ENCODE measurements at places on chromosomes 4 and X.

DNA sequence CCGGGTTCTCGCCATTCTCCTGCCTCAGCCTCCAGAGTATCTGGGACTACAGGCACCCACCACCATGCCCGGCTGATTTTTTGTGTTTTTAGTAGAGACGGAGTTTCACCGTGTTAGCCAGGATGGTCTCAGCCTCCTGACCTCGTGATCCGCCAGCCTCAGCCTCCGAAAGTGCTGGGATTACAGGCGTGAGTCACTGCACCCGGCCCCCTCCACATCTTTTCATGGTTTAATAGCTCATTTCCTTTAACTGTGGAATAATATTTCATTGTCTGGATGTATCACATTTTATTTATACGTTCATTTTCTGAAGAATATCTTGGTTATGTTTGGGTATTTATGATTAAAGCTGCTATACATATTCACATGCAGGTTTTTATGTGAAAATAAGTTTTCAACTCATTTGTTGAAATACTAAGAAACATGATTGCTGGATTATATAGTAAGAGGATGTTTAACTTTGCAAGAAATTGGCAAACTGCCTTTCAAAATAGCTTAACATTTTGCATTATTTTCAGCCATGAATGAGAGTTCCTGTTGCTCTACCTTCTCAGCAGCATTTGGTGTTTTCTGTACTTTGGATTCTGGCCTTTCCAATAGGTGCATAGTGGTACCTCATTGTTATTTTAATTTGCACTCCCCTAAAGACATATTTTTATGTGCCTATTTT, 591.9 kb downstream of the TECRL start:
- DNase-seq: no peak

GRCh38 chr4:8158710-8159536, at the start of gene ABLIM2:
Gene ABLIM2 (minus strand): TSS chr4:8158813. CDS start chr4:8158689, 124 bp downstream.
- DNase-seq: peak; percentile 91

DNA sequence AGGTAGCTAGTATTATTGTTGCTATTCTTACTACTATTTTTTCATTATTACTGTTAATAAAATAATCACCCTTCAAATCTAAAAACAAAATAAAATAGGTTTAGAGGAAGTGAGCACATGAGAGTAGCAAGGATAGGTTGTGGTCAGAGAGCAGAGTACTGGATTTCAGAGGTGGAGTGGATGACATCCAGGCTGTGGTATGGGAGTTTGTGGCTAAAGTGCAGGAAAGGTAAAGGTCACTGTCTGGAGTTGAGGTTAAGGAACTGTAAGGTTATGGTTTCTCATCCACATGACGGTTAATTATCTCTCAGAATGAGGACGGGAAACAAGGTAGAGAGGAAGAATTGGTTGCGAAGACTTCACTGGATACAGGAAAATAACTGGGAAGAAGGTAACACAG, 27.7 kb downstream of the STEEP1 start:
- DNase-seq: no peak

- no peak for DNase-seq
Measured at GRCh38 chr4:107452717-107453630, 267.1 kb downstream of the PAPSS1 start.

DNA sequence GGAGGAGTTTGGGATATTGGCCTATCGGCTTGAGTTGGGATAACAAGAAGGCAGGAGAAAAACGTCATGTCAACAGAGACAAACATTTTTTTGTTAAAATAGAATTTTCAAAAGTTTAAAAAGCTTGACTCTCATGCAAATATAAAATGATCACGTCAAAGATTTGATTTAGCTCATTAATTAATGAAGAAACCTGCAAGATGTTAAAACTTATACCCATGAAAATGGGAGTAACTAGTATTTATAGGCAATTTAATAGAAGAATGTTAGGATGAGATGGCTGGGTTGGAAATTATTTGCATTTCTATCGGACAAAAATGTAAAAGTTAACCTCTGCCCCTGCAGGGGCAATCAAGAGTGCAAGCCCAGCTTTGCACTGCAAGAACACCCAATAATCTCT, 184.6 kb upstream of the BCOR start:
- no peak for DNase-seq

GRCh38 chr4:173269280-173269679, 64.9 kb downstream of the HMGB2 start:
- DNase-seq: no peak

GRCh38 chr4:26074712-26075430, 160.9 kb downstream of the SMIM20 start:
- no peak for DNase-seq

DNA sequence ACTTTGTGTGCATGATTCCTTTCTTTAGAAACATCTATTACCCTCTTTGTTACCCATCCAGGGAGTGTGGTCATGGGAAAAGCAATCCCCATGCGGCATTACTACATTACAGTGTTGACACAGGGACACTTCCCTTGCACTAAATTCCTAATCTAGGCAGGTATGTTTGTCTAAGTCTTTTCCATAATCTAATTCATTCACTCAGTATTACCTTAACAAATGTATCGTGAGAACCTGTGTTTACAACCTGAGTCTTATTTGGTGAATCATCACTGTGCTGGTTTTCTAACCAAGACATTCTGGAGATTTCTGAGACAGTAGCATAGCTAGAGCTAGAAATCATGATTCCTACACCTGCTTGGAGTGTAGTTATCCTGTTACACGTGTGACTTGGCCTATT, 326.8 kb downstream of the BMPR1B start:
- no peak for DNase-seq

- no peak for DNase-seq
Measured at GRCh38 chr4:188147776-188148175, 8.5 kb downstream of the TRIML1 start.

GRCh38 chr4:75630937-75631329, 605 bp upstream of the CDKL2 start:
- no peak for DNase-seq

DNA sequence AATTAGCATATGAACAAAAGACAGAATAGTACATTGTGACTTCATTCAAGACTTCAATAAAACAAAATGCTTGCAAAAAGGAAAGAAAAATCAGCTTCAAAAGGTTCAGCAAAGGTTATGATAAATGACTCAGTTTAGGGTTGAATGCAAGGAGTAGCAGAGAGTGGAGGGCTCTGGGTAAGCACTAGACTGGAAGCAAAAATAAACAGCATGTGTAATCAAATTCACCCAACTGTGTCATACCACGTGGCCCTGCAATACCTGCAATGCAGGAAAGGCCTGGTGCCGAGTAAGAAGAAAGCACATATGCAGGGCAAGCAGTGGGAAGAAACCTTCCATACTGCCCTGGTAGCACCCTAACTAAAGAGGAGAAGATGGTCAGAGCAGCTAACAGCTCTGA, 88.7 kb downstream of the ATP11C start:
- DNase-seq: no peak

- no peak for DNase-seq
Measured at GRCh38 chr4:132619968-132620367, 529.1 kb upstream of the PCDH10 start.

- no peak for DNase-seq
Measured at GRCh38 chr4:19540859-19541540, 710.7 kb upstream of the SLIT2 start.

DNA sequence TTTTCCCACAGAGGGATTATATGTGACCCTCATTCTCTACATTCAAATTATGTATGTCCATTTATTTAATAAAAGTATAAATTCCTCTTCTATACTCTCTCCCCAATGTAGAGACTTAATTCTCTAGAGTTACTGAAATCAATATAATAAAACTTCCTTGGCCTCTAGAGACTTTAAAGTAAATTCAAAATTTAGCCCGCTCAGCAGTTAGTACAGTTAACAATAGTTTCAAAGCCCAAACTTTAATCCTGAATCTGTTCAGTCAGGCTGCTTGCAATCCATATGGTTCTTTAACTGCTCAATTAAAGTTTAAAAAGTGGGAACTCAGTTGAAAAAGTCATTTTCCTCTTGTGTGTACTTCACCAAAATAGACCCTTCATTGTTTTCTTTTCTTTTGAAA, 2558.4 kb downstream of the ARAP2 start:
- no peak for DNase-seq

DNA sequence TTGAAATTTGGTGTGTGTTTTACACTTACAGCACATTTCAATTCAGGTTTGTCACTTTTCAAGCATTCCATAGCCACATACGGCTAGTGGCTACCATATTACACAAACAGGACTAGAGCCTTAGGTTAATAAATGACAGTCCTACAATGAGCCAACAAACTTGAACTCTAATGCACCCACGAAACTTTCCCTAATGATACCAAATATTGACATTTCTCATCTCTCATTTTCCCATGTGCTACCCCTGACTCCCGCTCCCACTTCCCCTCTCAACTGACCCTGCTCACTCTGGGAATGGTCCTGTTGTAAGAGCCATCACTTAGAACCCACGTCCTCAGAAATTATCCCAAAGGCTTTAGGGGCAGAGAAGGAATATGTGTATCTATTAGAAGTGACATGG, 4.9 kb upstream of the TLR10 start:
- DNase-seq: no peak

GRCh38 chr4:14912426-14912825, 89.9 kb upstream of the CPEB2 start:
- DNase-seq: no peak

DNA sequence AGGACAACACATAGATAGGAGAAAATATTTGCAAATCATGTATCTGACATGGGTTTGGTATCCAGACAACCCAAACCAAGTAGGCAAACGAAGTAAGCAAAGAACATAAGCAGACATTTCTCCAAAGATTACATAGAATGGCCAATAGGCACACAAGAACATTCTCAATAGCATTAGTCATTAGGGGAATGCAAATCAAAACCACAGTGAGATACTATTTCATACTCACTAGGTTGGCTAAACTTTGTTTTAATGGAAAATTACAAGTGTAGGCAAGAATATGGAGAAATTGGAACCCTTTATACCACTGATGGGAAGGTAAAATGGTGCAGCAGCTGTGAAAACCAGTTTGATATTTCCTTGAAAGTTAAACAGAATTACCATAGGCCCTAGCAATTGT, 74.7 kb downstream of the CHRNA9 start:
- DNase-seq: no peak

DNA sequence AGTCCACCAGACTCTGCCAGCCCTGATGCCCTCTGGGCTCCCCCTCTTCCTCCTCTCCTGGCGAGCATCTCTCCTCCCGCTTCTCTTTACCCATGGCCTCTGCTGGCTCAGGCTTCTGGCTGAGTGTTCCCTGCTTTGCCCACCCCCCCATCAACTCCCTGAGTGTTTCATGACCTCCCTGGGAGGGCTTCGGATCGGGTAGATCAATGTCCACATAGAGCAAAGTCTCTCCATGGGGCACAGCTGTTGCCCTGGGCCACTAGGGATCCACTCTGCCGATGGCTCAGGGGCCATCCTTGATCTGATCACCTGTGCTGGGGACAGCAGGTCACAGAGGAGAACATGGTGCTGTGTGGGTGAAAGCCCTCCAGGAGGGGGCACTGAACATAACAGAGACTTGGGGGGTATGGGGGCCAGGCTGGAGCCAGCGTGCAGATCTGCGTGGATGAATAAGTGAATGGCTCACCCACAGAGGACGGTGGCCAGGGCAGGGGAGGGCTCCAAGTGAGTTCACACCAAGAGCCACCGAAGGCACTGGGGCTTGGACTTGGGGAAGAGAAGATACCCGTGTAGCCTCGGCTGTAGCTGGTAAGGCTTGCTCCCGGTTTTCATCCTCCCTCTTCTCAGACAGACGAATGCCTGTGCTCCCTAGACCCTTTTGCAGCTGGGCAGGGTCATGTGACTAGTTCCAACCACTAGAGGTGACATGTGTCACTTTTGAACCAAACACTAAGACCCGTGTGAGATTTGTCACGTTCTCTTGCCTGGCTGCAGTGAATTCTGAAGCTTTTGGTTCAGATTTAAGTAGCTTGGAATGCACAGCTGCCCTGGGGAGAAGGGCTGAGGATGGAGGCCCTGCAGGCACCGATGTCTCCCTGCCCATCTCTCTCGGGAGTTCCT, 23.2 kb upstream of the AFAP1 start:
- no peak for DNase-seq

GRCh38 chrX:13837290-13837745, 20.4 kb upstream of the GPM6B start:
- no peak for DNase-seq

DNA sequence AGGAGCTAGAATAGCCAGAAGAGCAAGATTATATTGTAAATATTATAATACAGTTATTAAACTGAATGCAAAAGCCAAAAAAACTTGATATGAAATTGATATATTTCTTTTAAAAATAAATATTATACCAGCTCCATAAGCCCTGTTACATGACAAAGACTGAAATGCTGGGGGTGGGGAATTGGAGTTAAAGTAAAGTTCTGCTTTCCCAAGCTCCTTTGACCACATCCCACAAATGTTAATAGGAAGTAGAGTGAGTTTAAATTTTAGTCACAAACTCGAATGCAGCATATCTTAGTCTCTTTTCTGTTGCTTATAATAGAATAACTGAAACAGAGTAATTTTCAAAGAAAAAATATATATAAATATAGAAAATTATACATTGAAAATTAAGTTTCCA, 46.9 kb upstream of the NFKB1 start:
- DNase-seq: no peak

- DNase-seq: no peak
Measured at GRCh38 chrX:52341493-52341892, 27.3 kb upstream of the XAGE2 start.

GRCh38 chrX:12898073-12898472, 8.3 kb upstream of the TLR8 start:
- no peak for DNase-seq

DNA sequence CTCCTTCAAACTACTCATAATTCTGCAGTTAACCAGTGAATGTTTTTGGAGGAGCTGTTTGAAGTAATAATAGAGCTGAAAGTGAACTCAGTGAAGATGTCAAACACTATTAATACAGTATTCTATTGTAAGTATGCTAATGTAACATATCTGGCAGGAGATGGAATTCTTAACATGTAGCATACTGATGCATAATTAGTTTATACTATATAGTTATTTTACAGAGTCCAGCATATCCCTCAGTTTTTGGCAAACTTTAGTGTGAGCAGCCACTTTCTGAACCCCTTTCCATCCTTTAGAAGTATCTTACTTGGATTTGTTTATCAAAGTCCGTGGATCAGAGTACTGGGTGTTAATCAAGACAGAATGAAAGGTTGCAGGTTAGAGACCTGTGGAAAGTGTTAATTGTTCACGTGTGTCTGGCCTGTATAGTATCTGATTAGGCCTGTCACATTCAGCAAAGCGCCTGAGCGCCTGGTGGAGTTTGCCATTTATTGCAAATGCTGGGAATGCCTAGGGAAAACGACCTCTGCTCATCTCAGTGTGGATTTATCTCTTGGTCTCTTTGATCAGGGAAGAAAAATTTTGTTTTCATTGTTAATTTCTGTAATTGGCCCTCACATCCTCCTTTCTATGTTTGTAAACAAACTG, 251.7 kb upstream of the MAD2L1 start:
- no peak for DNase-seq

- no peak for DNase-seq
Measured at GRCh38 chrX:4674028-4674782, 960.8 kb upstream of the PRKX start.

DNA sequence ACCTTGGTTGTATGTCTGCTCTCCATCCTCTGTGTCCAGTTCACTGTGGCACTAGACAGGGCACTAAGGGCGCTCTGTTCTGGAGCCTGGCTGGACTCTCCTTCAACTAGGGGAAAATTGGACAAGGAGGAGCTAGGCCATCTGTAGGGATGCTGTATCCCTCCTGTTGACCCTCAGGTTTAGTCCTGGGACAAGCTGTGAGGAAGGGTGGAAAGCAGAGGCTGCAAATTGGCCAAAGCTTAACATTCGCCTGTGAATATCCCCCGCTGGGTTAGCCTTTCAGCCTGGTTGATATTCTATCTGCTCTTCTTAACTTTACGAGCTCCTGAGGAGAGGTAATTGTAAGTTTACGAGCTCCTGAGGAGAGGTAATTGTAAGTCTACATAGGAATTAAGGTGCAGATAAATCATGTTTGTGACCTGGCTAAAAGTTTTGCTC, 64.4 kb upstream of the ENPEP start:
- DNase-seq: no peak

All from 8988T (cell line).